ENCODE measurements at places on chromosomes 11 and 22.

GRCh38 chr22:20673295-20674195 lies 100.4 kb upstream of the SERPIND1 start:
- no peak for DNase-seq

DNA sequence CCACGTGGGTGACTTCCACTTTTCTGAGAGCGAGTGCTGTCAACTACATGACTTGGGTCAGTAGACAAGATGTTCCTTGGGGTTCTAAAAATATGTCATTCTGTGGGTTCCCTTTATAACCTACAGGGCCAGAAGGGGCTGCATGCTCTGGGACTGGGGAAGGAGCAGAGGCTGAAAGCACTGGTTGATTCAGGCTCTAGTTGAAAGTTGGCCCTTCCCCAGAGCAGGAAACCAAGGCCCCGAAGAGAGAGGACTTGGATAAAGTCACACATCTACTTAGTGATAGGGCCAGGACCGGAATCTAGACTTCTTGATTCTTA lies 9.9 kb downstream of the ADAMTS15 start:
- no peak for DNase-seq

- no peak for DNase-seq
Measured at GRCh38 chr11:10381736-10382135, 73.3 kb upstream of the AMPD3 start.

GRCh38 chr11:17629113-17629512 lies 82.1 kb downstream of the OTOG start:
- no peak for DNase-seq

DNA sequence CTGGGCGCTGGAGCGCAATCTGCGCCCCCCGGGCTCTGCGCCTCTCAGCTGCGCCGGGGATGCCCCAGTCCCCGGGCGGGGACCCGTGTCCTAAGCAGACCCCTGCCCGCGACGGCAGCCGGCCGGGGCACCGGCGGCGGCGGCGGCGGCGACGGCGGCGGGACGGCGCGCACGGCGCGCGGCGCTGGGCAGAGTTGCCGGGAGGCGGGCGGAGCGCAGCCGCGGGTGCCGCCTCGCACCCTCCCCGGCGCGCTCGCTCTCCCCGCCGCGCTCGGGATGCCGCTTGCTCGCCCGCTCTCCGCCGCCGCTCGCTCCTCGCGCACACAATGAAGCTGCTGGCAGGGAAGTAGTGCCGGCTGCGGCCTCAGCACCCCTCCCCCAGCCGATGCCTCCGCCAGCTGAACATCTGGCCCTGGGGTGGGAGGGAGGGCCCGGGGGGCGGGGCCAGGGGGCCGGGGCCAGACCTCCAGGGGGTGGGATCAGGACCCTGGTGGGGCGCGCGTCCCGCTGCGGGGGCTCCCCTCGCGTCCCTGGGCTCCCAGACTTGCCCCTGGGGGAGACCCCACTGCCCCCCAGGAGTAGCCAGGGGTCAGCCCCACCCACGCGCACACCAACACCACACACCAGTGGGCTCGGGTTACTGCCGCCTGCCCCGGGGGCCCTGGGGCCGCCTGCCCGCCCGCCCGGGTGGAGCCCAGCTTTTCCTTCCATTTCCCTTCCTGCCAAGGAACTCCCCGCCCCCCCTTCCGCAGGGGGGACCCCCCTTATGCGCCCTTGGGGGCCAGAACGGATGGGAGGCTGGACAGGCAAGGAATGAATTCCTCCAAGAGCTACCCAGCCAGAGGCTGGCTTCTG lies at the start of gene RCOR2:
Gene RCOR2 (minus strand): TSS at position 328 of the 855 bp plus-strand sequence. CDS start 708 bp downstream, outside the sequence.
- DNase-seq: peak; percentile 63

DNA sequence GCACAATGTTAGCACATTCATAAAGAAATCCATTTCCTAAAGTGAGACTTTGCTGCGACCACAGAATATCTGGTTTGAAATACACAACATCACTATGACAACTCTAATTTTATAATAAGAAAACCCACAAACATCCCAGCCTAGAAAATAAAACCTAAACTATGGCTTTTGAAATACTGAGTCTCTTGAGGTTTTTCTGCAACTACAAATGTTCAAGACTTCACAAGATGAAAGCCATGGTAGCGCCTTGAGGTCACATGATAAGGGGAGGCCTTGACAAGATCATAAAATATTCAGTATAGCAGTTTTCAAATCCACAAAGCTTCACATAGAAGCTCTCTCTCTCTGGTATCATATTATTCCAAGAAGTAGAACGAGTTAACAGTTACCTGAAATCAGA lies 126.8 kb downstream of the MPPED2 start:
- DNase-seq: no peak

DNA sequence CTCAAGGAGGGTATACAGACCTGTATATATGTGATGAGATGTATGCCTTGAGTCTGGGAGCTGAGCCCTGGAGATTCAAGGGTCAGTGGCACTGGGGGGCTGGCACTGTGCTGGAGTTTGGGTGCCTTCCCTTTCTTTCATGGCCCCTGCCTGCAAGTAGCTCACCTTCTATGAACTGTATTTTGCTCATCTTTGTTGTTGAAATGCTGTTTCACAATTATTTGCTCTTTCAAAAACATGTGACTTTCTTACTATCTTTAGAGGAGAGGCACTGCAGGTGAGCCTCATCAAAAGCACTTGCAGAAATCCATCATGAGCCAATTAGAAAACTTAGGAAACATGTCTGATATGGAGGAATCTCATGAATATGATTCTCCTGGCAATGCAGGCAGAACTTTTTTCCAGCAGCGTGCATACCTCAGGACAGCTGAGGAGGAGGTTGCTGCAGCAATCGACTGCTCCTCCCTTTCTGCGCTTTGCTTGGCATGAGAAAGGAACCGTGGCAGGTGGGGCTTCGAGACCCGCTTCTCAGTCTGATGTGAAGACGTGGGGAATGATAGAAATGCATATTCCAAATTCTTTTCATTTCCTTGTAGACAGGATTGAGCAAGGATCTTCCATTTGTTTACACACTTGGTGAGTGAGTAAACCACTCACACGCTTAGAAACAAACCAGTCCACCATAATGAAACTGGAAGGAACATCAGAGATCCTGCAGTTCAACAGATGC lies 178.4 kb upstream of the E2F8 start:
- no peak for DNase-seq

DNA sequence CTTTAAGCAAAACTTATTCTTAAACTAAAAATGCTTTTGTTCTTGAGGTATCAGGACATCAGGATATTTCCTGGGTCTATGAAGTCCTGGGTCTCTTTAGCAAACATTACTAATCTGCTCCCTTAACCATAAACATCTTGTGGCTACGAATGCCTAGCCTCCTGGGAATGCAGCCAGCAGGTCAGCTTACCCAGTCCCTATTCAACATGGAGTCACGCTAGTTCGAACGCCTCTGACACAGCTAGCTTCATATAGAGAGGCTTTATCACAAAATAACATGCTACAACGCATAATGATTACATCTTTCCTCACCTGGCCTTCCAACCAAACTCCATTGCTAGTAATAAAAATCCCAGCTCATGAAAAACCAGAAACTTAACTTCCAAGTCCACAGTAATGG lies 17.5 kb upstream of the FIBIN start:
- no peak for DNase-seq

- no peak for DNase-seq
Measured at GRCh38 chr22:27750584-27751265, 50.8 kb downstream of the MN1 start.

- no peak for DNase-seq
Measured at GRCh38 chr11:71305451-71306125, 53.2 kb upstream of the SHANK2 start.

DNA sequence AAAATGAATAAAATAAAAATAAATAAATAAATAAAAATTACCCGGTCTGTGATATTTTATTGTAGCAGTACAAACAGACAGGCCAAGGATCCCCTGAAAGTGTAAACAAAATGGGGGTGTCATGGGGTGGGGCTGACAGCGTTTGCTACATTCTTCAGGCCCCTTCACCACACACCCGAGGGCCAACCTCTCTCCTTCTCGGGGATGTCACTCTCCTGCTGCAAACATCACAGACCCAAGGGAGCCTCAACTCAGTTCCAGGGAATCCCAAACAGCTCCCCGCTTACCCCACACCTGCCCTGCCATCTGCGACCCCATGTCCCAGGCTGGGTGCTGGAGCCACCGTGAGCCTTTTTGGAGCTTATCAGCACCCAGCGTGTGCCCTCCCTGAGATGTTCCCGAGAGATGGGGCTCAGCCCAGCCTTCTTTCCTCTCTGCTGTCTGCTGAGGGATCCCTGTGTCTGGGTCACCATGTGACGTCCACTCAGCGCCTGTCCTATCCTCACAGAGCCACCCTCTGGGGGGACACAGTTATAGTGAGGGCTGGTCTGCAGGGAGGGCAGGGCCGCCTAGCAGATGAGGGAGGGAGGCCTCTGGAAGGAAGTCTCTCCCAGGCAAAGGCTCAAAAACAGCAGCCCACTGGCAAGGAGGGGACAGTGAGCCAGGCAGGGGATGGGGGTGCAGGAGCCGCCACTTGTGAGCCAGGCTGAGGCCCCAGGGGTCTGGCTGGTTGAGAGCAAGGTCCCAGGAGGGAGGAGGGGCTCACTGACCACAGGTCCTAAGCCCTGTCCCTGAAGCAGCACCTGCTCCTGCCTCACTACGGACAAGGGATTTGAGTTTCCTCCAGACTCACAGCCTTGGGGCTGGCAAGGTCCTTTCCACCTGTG lies 1041.6 kb downstream of the BRD1 start:
- no peak for DNase-seq

DNA sequence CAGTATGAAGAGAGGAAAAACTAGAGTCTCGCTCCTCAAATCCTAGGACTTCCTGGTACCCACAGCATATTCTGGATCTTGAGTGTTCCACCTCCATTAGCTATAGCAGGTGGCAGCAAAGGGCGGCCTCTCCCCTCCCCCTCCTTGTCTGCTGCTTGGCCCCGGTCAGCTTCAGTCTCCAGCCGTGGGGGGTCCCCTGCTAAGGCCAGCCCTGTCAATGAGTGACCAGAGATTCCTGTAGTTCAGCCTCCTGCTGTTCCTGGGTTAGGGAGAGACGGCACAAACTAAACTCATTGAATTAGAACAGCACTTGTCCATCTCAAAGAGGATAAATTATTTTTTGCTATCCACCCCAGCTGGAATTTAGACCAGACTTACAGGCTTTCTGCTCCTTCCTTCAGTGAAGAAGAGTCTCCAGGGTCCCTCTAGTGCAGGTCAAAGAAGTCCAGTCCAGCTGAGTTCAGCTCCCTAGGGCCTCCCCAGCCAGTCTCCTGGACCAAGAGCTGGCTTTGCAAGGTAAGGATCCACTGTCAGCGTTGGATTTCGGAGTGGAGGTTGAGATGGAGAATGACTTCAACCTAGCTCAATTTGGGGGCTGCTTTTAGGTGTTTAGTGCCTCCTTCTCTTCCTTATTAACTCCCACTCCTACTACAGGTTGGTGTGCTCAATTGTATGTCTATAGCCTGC lies 1.1 kb upstream of the PHLDB1 start:
- DNase-seq: no peak

DNA sequence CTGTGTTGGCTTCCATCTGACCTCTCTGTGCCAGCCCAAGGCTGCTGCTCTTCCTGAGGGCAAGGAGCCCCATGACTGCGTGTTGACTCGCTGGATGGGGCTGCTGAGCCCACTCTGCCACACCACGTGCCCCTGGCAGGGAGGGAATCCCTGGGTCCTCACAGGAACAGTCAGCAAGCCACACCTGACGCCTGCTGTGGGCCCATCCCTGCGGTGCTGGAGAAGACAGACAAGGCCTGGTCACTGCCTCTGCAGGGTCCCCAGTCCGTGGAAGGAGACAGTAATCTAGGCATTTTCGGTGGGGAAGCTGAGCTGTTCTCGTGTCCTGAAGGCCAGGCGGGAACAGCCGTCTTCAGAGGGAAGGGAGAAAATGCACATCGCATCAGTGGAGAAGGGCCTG lies 10.6 kb upstream of the PPP6R3 start:
- DNase-seq: no peak

DNA sequence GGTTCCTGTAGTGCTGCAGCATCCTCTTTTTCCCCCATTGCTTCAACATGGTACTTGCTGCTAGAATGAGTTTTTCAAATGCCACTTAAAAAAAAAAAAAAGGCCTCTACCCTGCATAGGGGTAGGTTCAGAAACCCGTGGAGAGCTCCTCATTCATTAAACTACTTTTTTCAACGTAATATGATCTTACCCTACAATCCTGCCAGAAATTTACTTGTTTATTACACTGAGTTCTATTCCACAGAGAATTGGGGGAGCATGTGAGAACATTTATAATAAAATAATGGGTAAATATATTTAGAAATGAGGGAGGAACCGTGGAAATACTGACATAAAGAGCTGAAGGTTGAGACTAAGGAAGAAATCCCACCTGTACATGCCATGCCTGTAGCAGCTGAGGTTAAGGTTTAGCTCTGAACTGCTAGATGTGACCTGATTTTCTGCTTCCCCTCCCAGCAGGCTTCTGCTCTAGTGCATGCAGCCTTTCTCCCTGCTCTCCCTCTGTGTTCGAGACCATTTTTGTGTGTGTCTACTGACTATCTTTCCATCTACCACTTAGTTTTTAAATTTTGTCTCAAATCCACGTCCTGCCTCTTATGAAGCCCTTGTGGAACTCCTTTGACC lies 225.7 kb downstream of the DDX10 start:
- no peak for DNase-seq

- DNase-seq: no peak
Measured at GRCh38 chr11:30935861-30936260, 349.7 kb upstream of the MPPED2 start.

Measured in Calu3 (cell line).